ENCODE measurements at places on chromosomes 5 and 9.

DNA sequence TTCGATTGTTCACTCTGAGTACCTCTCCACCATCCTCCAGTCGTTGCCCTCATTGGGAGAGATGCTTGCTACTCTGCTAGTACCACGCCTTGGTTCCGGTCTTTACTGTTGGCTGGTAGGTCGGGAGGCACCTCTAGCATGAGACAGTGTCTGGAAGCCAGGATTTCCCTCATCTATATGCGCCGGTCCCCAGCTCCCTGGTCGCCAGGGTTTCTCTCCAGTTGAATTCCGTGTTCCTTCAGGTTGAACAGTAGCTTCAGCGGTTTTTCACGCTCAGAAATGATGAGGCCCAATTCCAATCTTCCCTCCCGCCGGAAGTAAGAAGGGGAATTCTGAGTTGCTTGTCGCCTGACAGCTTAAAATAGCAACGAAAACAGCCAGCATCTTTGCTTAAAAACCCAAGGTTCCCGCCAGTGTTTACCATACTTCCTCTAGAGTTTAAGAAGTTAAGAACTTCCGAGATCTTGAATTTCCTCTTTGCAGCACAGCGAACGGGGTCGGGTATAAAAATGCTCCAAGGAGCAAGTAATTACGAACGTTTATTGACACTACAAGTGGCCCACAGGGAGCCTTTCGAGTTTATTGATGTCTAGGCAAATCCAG is 1.3 kb upstream of the ST8SIA4 start:
- DNase-seq, result no peak

DNA sequence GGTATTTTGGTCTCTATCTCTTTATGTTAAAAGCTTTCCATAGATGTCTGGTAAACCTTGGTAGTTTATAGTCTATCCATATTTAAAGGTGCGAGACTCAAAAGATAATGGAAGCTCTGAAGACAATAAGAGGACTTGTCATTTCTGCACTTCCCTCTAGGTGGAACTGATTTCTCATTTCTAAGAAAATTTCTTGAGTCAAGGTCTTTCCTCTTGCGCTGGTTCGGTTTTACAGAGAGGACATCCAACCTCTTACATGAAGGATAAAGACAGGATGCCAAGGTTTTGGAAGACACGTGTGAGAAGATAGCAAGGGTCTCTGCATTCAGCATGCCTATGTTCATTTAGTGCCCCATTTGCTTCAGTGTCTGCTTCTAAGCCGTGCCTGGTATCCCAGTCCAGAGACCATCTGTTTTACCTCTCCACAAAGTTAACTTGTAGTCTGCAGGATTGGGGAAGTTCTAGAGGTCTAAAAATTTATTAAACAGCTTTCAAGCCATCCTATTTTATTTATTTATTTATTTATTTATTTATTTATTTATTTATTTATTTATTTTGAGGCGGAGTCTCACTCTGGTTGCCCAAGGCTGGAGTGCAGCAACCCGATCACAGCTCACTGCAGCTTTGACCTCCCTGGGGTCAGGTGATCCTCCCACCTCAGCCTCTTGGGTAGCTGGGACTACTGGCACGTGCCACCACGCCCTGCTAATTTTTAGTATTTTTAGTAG is 41.6 kb downstream of the KIAA1191 start:
- DNase-seq, result no peak

DNA sequence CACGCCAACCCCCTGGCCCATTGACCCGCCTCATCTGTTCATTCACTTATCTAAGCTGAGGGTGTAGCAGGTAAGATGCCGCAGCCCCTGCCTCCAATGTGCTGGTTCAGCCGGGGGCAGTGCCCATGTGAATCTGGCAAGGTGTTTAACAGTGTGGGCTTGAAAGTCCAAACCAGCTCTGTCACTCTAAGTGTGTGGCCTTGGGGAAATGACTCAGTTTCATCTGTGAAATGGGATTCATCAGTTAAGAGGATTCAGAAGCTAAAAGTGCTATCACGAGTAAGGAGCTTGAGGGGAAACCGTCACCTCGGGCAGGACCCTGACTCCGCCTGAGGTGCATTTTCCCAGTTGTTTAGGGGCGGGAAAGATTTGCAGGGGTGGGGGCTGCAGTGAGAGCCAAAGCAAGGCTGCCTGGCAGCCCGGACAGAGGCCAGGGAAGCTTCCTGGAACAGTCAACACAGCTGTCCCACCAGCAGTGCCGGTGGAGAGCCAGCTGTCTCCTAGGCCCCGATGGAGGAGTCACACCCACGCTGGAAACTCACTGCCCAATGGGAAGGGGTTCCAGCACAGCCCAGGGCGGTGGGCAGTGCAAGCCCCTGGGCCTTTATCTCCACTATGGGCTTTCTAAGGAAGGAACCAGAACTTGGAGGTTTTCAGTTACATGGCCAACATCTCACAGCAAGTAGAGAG is 9.7 kb upstream of the URM1 start:
- no peak for DNase-seq

- DNase-seq, result no peak
Observed at GRCh38 chr9:112112519-112112918, 62.6 kb downstream of the SUSD1 start.

DNA sequence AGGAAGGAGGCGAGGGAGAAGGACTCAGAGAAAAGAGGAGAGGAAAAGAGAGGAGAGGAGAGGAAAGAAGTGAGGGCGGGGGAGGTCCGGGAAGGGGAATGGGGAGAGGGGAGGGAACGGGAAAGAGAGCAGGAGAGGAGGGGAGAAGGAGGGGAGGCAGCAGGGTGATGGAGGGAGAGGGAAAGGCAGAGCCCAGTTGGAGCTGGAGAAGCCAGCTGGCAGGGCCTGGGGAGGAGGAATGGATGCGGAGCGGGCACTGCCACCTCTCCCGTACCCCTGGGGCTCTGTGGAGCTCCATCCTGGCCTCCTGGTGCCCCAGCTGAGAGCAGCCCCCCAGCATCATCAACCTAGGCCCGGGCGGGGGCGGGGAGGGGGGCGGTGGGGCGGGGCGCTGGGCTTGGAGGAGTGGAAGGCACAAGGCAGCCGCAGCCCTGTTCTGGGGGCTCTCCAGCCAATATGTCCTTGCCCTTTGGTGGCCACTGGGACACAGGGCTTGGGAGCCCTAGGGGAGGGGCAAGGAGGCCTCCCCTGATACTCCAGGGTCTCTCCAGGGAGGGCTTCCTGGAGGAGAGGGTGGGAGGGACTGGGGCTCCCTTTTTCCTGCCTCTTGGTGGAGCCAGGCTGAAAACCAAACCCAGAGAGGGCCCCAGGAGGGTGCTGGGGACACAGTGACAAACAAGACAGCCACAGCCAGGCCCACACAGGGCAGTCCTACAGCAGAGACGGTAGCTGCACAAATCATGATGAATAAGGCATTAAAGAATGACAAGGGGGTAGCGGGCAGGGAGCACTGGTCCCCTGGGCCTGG is 123.7 kb downstream of the C9orf50 start:
- no peak for DNase-seq

GRCh38 chr5:17374973-17375742 is 122.9 kb upstream of the TAF11L2 start:
- DNase-seq, result no peak

- no peak for DNase-seq
Observed at GRCh38 chr9:128280084-128280622, 4.1 kb downstream of the SWI5 start.

GRCh38 chr9:23571414-23572104 is 254.5 kb downstream of the ELAVL2 start:
- no peak for DNase-seq
